ENCODE measurements at places on chromosomes 2 and 18.

DNA sequence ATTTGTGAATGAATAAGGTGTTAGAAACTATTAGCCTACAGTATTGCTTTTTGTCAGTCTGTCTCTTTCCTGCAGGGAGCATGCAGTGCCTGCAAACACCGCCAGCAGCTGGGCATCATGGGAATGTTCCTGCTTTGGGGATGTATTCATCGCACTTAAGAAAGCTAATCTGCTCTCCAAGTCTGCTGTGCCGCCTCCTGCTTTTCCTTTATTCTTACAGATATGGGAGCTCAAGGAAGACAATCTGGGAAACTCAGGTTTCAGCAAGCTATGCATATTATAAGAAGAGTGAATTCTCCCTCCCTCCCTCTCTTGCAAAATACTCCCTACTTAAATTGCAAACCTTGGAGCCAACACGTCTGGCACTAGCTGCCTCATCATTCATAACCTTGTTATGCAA lies 479.2 kb upstream of the ACVR2A start:
- no peak for DNase-seq

GRCh38 chr2:109508556-109508955 lies 105.2 kb downstream of the SEPTIN10 start:
- no peak for DNase-seq

GRCh38 chr2:99644419-99644787 lies 154.6 kb upstream of the REV1 start:
- no peak for DNase-seq

DNA sequence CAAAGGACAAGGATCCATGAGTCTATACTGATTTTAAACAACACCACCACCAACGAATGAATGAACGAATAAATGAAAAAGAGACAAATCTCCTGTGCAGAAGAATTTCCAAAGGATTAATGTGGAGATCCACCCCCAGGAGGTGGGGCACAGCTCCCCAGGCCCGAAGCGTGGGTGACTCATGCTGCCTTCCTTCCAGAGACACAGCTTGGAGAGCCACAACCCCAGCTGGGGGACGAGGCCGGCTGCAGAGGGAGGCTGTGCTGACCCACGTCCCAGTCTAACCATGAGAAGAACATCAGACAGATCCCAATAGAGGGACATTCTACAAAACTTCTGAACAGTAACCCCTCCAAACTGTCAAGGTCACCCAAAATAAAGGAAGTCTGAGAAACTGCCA lies 557.3 kb upstream of the SALL3 start:
- no peak for DNase-seq

DNA sequence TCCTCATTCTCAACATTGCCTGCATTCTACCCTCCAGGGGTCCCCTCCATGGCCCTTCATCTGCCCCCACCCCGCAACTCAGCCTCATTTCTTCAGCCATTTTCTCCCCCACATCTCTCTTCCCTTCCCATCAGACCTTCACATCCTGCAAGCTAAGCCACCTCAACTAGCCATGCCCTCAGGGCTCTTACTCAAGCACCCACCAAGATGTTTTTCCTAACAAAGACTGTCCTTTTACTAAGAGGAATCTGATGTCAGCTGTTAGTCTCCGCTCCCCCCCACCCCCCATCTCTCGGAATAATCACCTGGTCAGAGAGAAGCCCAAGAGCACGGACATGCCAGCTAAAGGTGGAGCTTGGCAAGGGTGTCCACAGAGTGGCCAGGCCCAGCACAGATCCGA lies 4.7 kb upstream of the CAPN10 start:
- no peak for DNase-seq
